ENCODE measurements at places on chromosomes 13 and 19.

DNA sequence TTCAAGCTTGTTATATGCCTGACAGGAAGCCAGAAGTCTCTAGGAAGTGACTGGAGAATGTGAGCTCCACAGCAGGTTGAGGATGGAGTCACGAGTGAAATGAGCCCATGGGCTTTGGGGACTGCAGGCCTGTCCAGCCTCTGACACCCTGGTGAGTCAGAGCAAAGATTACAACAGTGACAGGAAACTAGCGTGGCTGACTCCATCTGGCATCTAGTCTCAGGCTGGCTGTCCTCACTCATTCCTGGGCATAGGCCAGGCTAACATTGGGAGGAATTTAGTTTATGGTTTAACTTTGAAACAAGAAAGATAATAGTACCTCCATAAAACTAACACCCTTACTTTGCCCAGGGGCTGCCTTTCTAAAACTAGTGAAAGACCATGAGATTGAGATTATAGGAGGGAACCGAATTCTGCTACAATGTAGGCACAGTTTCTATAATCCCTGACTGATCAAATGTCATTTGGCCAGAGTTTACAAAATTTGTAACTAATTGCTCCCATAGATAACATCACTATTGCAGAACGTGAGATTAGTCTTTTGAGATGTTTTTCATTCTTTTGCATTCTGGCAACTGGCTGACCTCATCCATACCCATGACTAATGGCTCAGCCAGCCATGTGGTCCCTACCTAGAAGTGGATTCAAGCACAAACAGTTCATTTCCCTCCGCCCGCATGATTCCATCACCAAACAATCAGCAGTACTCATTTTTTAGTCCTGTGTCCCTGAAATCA, 28.4 kb downstream of the PSG1 start:
- no peak for DNase-seq

DNA sequence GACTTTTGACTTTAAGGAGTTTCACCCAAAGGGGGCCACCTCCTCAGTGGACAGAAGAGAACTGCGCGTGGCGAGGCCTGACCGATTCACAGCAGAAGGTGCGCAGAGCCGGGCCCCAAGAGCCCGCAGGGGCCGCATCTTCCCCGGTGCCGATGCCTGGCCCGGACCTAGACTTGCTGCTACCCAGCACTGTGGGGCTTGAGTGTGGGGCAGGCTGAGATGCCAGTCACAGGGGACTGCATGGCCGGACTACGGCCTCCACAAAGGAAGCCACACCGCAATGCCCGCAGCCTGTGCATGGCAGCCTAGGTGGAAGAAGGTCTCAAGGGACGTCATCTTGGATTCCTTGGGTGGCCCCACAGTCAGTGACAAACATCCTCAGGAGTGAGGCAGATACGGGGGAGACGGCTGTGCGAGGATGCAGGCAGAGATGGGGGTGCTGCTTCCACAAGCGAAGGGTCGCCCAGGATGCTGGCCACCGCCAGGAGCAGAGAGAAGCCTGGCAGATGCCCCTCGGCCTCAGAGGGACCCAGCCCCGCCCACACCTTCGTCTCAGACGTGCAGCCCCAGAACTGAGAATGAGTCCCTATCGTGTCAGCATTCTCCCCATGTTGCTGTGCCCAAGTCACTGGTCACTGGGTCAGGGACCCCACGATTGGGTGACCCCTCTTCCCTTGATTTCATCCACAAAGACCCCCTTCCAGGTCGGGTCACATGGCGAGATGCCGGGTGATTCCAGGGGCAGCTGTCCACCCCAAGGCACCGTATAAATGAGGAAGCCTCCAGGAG, 16.9 kb downstream of the MOB3A start:
- no peak for DNase-seq

GRCh38 chr13:96662036-96662435, 332.2 kb downstream of the OXGR1 start:
- DNase-seq: no peak

DNA sequence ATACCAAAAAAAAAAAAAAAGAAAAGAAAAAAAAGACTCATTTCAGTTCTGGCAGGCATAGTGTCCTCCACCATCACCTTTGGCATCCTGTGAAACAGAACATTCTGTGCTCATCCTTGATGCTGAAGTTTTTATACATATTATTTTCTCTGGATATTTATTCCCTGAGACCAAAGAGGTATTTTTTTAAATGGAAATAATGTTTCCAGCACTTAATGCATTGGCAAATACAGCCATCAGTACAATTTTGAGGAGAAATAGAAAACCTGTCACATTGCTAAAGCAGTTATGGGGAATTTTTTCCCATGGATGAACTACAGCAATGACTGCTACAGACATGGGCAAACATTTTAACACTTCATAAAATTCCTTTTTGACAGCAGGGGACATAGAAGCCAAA, 312.4 kb downstream of the DNAJC15 start:
- DNase-seq: no peak

- peak; percentile 57 for DNase-seq
Measured at GRCh38 chr19:6677883-6678689, 8.1 kb upstream of the TNFSF14 start.

DNA sequence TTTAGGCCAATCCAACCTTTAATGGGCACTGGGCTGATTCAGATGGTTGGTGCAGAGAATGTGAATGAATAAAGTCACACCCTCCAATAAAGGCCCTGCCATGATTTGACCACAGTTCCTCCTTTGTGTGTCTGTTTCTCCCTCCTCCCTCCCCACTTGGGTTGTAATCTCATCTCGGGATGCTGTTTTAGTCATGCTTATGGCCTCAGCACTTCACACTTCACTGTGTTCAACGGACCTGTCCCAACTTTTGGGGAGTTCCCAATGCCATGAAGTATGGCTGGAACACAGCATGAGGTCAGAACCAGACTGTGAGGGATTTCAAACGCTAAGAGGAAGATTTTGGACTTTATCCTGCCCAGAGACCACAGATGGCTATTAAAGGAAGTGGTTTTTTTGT, 5.6 kb upstream of the RAB8A start:
- peak; percentile 31 for DNase-seq

GRCh38 chr19:7216373-7216902, 77.8 kb downstream of the INSR start:
- DNase-seq: no peak

- no peak for DNase-seq
Measured at GRCh38 chr19:11437955-11438354, 2.5 kb downstream of the PRKCSH start.

GRCh38 chr19:33290082-33290815, 12.1 kb downstream of the CEBPA start:
- DNase-seq: no peak

DNA sequence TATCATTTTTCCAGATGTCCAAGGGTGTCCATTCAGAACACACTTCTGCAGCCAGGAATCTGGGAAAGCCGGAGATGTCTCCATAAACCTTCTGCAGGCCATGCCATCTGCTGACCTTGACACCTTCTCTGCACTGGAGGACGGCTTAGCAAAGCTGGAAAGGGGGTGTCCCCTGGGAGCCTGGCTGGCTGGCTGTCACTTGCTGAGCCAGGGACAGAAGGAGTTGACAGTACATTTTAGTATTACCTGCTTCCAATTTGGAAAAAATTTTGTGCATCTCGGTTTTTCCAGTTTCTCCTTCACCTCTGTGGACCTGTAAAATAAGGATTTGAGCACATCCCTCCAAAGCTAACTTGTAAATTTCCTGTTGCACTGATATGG, 8.1 kb upstream of the CHST8 start:
- DNase-seq: no peak

- DNase-seq: no peak
Measured at GRCh38 chr13:100526318-100527000, 62.1 kb downstream of the GGACT start.

- no peak for DNase-seq
Measured at GRCh38 chr13:112117258-112117954, 50.5 kb downstream of the SOX1 start.

- DNase-seq: peak; percentile 25
Measured at GRCh38 chr19:14672188-14672872, 2.3 kb downstream of the ADGRE3 start.

- DNase-seq: no peak
Measured at GRCh38 chr13:50514249-50514648, 329.2 kb downstream of the DLEU7 start.

DNA sequence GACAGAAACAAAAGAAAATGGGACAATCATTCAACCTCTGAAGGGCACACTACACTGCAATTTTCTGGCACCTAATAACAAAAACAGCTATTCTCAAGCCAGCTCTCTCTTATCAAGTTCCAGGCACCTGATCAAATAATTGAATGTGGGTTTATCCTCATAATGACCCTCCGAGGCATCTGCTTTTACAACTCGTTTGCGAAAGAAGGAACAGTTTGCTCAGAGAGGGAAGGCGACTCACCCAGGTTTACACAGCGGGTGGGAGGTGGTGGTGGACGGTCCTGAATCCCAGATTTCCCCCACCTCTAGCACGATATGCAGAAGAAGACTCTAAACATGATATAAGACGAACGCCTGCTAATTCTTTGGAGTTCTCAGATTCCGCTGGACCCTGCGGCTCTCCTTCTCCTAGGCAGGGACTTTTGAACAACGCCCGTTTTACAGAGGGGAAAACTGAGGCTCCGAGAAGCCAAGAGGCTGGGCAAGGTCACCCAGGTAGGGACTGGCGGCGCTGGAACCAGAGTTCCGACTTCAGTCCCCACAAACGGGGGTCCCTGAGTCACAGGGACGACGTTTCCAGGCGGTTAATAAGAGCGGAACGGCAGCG, 641 bp downstream of the SGTA start:
- DNase-seq: no peak

Measured in CD4-positive, alpha-beta T cell treated with Interleukin-1 beta for 1 hour (primary cell).